ENCODE measurements at places on chromosomes 12 and 14.

DNA sequence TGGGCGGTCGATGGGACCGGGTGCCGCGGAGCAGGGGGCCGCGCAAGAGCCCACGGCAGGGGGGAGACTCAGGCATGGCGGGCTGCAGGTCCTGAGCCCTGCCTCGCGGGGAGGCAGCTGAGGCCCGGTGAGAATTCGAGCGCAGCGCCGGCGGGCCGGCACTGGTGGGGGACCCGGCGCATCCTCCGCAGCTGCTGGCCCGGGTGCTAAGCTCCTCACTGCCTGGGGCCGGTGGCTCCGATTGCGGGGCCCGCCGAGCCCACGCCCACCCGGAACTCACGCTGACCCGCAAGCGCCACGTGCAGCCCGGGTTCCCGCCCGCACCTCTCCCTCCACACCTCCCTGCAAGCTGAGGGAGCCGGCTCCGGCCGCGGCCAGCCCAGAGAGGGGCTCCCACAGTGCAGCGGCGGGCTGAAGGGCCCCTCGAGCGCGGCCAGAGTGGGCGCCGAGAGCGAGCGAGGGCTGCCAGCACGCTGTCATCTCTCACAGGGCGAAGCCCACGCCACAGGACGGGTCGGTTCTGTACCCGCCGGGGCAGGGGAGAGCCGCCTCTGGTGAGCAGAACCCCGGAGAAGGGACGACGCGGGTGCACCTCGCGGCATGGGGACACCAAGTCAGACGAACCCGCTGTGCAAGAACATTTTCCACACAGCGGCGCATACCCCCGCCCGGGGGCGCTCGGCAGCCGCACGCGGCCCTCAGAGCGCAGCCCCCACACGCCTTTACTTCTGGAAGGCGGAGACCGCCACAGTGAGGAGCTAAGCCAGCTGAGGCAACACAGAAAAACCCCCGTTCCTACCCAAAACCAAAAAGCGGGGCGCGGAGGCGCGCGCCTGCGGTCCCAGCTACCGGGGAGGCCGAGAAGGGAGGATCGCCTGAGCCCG is 1.2 kb upstream of the SIVA1 start:
- DNase-seq, result no peak

DNA sequence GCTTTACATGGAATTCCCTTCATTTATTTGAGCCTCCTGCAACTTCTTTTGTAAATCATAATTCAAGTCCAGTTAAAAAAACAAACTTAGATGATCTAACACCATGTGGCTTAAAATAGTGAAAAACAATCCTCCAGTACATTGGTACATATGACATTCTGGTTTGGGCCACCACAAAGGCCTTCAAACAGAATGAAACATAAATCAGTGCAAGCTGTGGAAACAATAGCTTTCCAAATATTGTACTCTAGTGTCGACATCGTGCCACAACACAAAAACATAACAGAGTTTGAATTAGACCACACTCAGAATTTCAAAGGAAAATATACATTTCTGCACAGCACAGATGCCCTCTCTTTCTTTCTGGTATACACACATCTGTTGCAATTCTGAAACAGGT is 751.3 kb downstream of the SLC6A15 start:
- DNase-seq, result no peak

GRCh38 chr14:93142854-93143652 is 27.3 kb upstream of the ITPK1 start:
- DNase-seq, result no peak

- no peak for DNase-seq
Observed at GRCh38 chr12:31236998-31237637, 88.8 kb downstream of the SINHCAF start.

DNA sequence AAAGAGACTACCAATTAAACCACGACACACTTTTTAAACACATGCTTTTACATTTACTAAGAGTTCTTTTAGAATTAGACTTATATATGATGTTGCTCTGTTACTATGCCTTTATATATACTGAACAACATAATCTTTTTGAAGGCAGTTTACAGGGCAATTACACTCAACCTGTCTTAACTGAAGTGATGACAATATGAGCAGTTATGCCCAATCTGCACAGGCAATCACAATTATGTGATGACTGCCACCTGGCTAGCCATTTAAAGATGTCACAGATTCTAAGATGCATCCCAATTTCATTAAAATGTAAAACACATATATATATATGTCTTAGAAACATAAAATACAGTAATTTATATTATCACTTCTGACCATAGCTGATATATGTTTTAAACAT is 112.6 kb downstream of the STXBP6 start:
- no peak for DNase-seq

DNA sequence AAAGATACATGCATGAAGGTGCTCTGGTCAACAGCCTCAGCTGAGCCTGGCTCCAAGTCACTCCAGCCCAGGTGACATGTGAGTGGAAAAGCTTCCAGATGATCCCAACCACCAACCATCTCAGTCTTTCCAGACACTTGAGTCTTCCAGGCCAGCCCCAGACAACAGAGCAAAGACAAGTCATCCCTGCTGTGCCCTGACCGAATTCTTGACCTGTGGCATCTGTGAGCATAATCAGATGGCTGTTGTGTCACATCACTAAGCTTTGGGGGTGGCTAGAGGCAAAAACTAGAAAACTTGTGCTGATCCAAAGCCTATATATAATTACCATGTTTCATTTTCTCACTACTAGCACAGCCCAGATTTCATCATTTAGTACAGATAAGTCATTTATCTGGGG is 50.8 kb upstream of the ISM2 start:
- DNase-seq, result no peak

- DNase-seq, result peak; percentile 3
Observed at GRCh38 chr14:21978184-21978998, 304.8 kb upstream of the OR4E1 start.

DNA sequence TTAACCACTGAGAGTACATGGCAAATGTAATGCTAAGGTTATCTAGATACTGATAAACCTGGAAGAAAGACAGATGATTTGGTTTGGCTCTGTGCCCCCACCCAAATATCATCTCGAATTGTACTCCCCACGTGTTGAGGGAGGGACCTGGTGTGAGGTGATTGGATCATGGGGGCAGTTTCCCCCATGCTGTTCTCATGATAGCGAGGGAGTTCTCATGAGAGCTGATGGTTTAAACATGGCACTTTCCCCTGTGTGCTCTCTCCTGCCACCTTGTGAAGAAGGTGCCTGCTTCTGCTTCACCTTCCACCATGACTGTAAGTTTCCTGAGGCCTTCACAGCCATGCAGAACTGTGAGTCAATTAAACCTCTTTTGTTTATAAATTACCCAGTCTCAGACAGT is 14.2 kb downstream of the NOXRED1 start:
- DNase-seq, result no peak

DNA sequence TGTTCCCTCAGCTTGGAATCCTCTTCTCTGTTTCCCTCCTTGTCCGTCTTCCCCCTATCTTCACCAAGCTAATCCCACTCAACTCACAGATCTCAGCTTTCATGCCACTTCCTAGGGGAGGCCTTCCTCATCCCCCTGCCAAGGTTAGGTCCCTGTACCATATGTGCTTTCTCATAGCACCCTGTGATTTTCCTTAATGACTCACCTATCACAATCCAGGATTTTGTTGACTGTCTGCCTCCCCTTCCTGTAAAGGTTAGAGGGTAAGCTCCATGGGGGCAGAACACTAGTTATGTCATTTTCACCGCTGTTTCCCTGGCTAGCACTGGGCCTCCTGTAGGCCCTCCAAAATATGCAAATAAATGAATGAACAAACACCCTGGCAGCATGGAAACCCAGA is 57.6 kb downstream of the CRADD start:
- peak; percentile 28 for DNase-seq

DNA sequence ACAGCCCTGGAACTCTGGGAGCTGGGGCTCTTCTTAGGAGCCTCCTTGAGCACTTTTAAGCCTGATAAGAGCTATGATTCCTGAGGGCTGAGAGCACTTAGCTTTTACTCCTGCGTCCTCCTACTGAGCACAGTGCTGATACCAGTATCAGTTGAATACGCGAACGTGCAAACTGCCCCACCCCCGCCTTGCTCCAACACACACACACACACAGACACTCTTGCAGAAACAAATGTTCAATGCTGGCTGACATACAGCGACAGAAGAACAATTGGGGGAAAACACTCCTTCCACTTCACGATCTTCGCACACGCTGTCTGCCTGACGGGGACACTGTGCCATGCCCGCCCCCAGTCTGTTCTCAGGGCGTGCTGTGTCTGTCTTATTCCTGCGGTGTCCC is 57.2 kb upstream of the DLK1 start:
- DNase-seq, result no peak

GRCh38 chr12:117114784-117115183 is 15.6 kb upstream of the TESC start:
- no peak for DNase-seq

- DNase-seq, result no peak
Observed at GRCh38 chr12:117359029-117359845, 2.2 kb downstream of the NOS1 start.

DNA sequence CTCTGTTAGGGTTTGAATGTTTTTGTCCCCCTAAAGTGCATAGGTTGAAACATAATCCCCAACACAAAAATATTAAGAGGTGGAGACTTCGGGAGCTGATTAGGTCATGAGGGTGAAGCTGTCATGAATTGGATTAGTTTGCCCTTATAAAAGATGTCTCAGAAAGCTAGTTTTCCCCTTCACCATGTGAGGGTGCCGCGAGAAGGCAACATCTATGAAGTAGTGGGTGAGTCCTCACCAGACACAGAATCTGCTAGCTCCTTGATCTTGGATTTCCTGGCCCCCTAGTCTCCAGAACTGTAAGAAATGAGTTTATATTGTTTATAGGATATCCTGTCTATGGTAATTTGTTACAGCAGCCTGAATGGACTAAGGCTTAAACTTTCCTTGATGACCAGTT is 301.5 kb upstream of the ATP2B1 start:
- DNase-seq, result no peak

DNA sequence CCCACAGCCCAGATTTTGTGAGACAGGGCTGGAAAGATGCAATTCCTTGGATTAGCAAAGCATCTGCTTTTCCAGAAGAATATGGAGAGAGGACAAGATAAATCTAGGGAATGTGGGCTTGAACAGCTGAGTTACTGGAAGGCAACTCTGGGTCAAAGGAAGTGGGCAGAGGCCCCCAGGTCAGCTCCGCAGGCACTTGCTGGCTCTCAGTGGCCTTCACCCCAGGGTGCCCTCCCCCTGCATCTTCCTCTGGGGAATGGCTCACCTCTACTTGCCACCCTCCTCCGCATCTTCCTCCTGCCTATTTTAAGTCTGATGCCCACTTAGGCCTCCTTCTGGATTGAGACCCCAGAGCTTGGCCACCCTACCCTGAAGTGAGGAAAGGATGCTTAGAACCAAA is 10.5 kb upstream of the PNMA1 start:
- no peak for DNase-seq

GRCh38 chr14:33696165-33696564 is 254.7 kb downstream of the EGLN3 start:
- no peak for DNase-seq

DNA sequence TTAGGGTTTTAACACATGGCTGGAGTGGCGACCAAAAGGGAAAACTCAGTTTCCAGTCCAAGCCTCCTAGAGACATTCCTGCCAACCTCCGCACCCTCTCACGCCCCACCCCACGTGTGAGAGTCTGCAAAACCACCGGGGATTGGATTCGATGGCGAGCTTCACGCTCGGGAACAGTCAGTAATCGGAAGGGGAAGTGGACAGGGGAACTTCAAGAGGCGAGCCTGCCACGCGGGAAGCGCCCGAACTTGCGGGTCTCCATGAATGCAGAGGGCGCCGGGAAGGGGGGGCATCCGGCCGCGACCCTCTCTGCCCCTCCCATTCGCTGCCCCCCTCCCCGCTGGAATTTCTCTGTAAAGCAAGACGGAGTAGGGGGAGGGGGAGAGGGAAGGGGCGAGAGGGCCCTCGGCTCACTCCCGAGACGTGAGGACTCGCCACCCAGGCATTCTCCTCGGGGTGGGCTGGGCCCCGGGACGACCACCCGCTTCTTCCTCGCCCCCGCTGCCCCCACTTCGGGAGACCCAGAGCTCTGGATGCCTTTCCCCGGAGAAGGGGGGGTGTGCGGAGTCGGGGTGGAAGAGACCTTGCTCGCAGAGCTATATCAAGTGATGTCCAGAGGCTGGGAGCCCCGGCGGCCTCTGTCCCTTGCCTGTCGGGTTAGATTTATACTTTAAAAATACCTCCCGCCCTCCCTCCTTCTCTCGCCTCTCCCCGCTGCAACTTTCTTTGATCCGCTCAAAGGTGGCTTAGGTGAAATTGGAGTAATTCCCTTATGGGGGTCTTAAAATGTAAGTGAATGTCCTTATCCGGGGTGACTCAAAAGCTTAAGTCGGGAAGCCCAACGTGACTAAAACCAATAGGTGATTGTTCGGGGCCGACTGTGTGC is 2.5 kb upstream of the CCND2 start:
- DNase-seq, result no peak

GRCh38 chr14:65204056-65204455 is 101.7 kb upstream of the MAX start:
- DNase-seq, result no peak

DNA sequence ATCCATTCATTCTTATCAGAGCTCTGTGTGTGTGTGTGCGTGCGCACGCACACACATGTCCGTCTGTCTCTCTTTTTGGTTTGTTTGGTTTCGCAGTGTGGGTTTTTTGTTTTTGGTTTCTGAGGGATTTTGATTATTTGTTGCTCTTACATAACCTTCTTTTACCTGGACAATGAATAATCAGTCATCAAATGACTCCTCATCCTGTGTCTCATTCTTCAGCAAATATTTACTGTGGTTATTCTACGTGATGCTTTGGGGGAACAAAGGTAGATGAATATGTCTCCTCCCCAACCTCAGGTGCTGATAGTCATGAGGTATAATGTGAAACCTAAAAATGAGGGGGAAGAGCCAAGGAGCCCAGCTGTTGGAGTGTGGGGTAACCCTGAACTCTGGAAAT is 92.4 kb downstream of the SAMD4A start:
- no peak for DNase-seq

DNA sequence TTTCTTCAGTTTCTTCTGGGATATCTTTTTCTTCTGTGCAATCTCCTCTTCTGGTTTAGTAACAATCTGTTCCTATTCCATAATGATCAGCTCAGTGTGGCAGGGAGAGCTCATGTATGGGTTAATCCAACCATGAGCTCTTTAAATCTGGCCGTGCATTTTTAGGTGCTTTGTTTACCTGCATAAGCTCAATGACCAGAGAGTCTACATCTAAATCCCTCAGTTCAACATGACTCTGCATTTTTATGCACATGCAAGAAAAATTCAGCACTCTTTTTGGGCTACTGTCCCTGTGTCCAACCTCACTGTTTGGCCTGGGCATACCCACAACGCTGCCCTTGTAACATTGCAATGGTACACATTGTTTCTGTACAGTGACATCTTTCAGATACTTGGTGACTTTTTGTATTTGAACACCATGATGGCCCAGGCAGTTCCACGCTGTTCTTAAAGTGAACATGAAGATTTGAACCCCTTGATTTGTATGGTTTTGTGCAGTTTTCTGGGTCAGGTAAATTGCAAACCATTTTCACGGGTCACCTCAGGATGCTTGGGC is 243.3 kb upstream of the SRRM4 start:
- DNase-seq, result no peak
